ENCODE measurements at places on chromosomes 5 and 9.

GRCh38 chr5:57499262-57500050 lies 16.8 kb upstream of the ACTBL2 start:
- DNase-seq: peak; percentile 54

DNA sequence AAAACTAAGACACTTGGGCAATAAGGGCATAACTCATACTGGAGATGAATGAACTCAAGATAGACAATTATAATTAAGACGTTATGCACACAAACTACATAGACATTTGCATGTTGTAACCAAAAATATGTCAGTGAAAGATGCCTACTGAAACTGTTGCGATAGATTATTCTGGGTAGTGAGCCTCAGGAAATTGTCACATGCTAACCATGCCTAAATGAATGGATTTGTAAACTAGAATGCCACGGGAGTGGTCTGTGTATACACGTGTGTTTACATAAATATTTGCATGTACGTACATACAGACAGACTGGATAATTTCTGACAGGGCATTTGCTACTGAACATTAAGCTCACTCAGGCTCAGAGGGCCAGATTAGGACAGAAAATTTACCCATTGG lies 1.2 kb downstream of the NIPSNAP3B start:
- no peak for DNase-seq

- DNase-seq: no peak
Measured at GRCh38 chr5:58683567-58683966, 100.7 kb downstream of the RAB3C start.

DNA sequence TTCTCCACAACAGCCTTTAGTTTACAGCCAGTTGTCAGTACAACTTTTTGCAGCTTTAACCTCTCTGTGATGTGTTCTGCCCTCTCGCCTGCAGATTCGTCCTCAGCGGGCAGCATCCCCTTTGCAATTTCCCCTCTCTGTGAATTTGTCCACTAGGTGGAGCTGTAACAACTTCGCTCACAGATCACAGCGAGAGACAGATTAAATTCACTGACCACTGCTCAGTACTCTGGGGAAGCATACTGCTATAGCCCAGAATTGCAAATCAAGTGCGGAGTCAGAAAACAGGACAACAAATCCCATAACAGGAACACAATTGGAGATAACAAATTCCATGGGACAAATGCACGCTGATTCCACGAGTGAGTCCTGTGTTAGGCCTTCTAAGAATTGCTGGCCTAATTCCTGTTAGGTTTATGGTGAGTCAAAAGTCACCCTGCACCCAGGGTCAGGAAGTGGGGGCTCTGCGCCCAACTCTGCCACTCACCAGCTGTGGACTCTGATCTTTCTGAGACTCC lies 2124.9 kb downstream of the MAT2B start:
- DNase-seq: peak; percentile 54

- no peak for DNase-seq
Measured at GRCh38 chr9:120524038-120524437, 55.9 kb downstream of the CDK5RAP2 start.

DNA sequence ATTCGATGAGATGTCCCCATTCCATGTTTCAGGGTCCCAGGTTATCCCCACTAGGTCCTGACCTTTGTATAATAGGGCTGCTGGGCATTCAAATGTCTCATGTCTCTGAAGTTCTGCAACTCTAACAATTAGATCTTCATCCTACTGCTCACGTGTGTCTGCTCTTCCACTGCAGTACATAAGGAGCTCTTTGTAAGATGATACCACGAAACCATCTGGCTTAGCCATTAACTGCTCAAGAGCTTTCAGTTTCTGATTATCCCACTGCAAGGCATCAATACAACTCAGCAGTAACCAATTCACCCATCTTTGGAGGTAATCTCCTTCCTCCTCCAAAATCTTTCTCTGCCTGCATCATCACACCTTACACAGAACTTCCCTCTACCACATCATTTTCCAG lies 49.9 kb upstream of the PPP2CA start:
- DNase-seq: no peak

Data from right kidney (tissue), 9 donors.